ENCODE measurements at places on chromosomes 1 and 21.
A peak's percentile ranks its signal among the peaks of the same experiment; 100 is the strongest.

DNA sequence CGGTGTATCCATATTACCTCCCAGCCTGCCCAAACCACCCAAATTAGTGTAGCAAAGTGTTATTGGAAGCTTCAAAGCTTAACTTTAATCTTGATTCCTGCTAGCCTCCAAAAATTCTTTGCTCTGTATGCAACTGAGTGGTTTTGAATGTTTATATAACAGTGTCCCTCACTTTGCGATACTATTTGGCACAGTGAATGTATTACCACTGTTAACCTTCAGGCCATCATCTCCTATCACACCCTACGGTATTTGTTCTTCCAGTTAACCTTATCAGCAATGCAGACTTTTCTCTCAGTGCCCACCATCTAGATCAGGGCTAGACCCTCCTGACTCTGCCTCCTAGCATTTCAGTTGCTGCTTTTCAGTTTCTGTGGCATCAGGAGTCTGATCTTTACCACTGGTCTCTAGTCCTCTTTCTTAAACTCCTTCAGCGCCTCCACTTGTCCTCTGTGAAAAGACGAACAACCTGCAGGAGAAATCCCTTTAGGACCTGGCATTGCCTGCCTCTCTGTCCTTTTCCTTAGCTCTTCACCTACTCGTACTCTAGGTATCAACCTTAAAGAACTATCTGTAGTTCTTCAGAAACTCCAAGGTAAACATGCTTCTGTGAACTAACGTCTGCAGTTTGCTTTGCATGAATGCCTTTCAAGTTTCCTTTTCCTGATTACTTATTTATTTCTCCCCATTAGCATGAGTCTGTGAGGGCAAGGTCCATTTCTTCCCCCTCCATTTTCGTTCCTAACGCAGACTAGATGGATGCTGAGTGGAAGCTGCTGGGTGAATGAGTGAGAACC lies 71.7 kb downstream of the SNX7 start:
- DNase-seq, result no peak

DNA sequence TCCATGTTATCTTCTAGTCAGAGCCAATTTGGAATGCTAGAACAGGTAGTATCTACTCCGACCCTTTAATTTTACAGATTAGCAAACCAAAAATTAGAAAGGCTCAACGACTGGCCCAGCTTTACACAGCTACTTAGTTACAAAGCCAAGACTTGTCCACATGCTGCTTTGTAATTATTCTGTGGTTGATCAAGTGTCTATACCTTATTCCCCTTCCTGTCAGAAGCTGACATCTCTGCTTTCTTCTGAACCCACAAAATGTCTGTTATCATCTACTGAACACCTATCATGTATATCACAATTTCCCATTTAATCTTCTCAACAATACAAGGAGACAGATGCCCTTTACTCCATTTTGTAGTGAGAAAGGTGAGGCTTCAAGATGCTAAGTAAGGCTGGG lies 15.6 kb downstream of the TGFBR3 start:
- no peak for DNase-seq

GRCh38 chr1:245859493-245860114 lies 647.5 kb downstream of the SMYD3 start:
- no peak for DNase-seq

- no peak for DNase-seq
These were observed 88.7 kb downstream of the PLPP3 start for GRCh38 chr1:56490619-56491018.

DNA sequence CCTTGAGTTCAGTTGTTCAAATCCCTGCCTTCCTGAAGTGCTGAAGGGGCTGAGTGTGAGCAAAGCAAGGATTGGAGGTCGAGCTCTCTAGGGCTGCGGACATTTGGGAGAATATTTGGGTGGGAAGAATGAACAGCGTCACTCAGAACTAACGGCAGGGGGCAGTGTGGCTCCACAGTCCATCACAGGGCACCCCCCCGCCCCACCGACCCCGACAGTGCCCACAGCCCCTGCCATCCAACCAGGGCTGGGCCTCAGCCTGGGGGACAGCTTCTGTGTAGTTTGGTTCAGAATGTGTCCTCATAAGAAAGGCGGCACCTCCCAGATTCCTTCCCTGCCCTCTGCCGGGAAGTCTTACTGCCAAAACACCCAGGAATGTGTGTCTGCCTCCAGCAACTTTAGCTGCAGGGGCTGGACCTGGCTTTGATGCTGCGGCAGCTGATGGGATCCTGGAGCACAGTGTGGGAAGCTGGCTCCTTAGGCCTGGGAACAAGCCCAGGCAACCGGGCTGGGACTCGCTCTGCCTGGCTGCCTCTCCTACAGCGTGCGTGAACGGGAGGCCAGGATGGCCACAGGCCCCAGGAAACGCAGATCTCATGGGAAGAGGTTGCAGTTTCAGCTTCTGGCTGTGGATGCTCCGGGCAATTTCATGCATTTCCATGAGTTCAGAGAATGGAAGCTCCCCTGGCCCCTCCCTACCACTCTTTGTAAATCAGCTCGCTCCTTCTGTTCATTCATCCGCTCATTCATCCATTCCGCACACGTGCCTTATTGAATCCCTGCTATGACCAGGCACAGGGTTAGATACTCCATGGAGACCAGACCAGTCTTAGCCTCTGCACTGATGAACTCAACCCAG lies 104.9 kb upstream of the TMPRSS2 start:
- no peak for DNase-seq

GRCh38 chr1:213693864-213694263 lies 293.9 kb upstream of the PROX1 start:
- DNase-seq, result no peak

DNA sequence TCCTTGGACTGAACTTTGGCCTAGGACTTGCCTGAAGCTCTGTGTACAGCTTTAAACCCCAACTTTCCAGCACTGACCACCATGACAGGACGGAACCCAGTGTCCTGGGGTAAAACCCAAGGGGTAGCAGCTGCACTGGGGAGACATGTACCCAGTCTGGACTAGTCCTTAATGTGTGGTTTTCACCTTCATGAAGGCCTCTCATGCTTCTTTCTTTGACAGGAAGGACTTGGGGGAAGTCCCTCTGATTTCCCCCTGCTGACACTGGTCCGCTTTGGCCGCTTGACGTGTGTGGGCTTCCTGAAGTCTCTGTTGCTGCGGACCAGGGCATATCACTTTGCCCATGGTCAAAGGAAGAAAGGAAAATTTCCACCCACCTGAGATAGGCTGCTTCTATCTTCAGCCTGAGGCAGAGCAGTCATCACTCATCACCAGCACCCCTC lies 66.3 kb upstream of the PRDX6 start:
- peak; percentile 8 for DNase-seq

DNA sequence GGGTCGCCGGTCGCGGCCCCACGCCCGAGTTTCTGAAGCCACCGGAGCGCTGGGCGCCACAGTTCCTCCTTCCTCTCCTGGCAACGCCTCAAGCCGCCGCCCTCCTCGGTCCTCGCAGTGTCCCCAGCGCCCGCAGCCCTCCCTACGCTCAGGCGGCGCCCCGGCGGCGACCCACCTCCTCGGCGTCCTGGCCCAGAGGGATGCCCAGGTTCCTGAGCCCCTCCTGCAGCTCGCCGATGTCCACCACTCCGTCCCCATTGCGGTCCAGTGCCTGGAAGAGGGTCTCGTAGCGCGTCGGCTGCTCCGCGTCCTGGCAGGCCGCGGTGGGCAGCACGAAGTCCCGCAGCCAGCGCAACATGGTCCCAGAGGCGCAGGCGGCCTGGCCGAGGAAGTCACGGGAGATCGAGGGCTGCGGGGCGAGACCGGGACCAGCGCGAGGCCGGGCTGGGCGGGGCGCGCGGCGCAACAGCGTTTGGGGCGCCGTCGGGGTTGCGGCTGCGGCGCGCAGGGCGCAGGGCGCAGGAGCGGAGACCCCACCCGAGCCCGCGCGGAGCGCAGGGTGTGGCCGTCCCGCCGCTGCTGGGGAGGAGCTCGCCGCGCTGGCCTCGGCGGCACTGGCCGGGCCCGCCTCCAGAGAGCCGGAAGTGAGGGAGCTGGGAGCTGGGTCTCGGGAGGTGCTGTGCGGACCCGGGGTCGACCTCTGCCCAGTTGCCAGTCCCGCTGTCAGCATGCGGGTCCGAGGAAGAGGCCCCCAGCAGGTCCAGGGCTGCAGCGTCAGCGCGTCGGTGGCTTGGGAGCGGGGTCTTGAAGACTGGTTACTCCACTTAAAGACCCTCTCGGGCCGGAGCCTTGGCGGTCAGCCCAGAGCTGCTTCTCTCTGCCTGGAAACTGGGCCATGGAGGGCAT lies at the start of gene SLC25A24:
TSS of gene SLC25A24 (minus strand) at position 563 of the 906 bp plus-strand sequence. CDS start at position 358, 205 bp downstream.
- peak; percentile 63 for DNase-seq

GRCh38 chr1:55546553-55546952 lies 331.4 kb upstream of the USP24 start:
- DNase-seq, result no peak

GRCh38 chr1:182304218-182304617 lies 87.4 kb downstream of the GLUL start:
- DNase-seq, result no peak

DNA sequence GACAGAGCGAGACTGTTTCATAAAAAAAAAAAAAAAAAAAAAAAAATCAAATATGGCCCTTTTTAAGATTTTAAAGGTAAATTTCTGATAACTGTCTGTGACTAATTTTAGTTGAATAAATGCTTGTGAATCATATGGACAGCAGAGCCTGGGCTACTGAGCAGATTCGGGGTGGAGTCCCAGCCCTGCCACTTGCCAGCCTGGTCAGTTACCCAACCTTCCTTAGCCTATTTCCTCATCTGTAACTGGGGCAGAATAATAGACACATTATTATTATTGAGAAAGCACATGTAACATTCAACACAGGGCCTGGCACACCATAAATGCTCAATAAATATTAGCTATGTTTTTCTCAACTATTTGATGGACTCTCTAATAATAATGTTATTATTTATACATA lies 11.2 kb upstream of the H3-3A start:
- no peak for DNase-seq

DNA sequence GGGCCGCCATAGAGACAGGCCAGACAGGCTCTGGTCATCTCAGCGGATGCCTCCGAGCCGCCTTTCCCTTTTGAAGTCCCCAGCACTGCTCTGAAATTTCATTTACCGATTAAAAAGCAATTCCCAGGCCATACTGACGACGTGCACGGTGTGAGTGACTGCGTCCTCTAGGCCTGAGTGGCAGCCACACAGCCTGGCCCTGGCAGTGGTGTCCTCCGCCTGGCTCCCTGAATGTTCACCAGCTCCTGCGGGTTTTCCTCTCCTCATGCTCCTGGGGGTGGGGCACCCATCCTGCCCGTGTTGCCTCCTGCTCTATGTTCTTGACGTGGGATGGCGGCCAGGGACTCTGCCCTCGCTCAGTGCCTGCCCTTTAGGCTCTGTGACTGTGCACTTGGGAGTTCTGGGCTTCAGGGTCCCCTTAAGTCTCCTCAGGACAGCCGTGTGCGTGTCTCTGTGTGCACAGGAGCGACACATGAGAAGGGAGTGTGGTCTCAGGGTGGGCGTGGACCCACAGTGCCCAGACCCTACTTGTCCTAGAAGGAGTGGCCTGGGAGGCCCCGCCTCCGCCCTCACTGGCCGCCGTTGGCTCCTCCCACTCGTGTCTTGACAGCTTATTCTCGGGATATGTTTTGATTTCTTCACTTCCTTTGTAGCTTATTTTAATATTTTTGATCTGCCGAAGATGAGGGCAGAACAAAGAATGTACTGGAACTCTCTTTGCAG lies 3.6 kb downstream of the SKI start:
- DNase-seq, result peak; percentile 72

DNA sequence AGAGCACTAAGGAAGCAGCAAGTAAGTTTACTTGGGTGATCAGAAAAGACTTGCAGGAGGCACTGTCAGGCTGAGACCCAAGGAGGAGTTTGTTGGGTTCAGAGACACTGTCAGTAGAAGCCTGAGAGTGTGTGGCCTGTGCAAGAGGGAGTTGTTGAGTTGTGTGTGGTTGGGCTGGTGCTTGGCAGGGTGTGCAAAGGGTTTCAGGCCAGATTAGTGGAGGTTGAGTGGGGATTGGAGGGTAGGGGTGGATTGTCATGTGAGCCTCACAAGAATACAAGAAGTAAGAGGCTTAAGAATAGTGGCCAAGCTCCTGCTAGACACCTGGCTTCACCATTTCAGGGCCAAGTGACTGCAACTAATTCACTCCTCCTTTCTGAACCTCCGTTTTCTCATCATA lies 8.9 kb upstream of the KIF21B start:
- DNase-seq, result no peak

DNA sequence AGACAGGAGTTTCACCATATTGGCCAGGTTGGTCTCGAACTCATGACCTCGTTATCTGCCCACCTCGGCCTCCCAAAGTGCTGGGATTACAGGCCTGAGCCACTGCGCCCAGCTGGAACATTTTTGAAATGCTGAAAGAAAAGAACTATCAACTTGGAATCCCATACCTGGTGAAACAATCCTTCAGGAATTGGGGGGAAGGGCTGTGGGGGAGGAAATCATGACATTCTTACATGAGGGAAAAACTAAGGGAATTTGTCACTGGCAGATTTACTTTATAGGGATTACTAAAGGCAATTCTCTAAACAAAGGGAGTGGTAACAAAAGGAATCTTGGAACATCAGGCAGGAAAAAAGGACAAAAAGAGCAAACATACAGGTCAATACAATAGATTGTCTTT lies 25.8 kb downstream of the NDUFS5 start:
- no peak for DNase-seq

DNA sequence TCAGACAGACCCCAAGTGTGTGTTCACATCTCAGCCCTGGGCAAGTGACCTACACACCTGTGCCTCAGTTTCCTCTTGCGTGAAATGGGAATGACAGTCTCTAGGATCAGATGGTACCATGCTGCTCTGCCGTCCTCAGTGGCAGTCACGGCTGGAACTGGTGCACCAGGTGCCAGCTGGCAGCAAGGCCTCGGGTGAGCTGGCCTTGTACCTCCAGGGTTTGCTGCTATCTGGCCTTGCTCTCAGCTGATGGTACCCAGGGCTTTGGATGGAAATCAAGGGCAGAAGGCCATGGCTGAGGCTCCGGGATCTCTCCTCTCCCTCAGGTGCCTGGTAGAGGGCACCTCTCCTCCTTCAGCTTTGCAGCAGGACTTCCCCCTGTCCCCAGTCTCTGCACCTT lies 21.3 kb downstream of the TMEM201 start:
- no peak for DNase-seq

- no peak for DNase-seq
These were observed 126.7 kb downstream of the CDC42BPA start for GRCh38 chr1:227191607-227192006.

DNA sequence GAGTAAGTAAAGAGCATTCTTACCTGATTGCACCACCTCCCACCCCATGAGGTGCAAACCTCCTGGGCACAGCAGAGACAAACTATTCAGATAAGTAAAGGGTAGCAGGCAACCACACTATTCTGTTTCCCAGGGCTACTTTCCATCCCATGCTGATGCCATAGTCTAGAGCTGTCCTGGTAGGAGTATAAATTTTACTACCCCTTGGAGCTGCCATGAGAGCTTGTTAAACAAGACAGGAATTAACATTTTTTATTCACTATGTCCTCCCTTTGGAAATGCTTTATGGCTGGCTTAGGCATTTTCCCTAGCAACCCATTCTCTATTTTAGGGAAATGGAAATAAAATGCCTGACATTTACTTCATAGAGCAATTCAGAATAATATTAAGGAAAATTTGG lies 324.6 kb upstream of the USP25 start:
- no peak for DNase-seq
